ENCODE measurements at places on chromosomes 2 and 18.

DNA sequence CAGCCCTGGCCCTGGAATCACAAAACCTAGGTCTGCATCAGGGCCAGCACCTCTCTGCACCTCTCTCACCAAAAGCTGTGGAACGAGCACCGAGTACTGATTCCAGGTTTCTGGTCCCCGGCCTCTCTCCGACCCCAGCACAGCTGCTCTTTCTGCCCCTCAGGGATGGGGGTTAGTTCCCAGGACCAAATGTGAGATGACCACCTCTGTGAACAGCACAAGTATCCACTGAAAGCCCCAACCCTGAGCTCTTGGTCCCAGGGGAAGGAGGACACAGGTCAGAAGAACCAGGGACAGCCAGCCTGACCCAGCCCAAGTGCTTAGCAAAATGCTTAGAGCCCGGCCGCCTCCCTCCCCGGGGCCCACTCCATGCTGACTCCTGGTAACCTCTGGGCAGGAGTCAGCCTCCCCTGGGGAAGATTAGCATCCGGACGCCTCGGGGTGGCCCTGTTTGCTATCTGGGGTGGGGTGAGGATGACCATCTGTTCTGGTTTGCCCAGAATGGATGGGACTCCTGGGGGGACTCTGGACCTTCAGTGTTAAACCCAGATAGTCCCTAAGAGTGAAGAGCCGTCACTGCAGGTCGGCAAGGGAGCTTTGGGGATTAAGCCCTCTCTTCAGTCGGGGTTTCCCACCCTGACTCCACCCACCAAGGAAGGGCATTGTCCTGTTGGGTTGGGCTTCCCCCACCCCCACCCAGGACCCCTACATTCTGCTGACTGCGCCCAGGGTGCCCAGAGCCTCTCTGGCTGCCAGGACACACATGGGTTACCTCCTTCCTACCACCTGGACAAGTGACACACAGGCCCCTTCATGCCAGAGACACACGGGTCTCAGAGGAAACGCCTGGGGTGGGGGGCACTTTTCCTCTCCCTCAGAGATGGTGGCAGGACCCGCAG is 9.4 kb upstream of the GPR55 start:
- no peak for DNase-seq

GRCh38 chr18:35072616-35073015 is 31.4 kb downstream of the MAPRE2 start:
- no peak for DNase-seq

- DNase-seq = no peak
Measured at GRCh38 chr2:167136879-167137596, 248.8 kb downstream of the XIRP2 start.

DNA sequence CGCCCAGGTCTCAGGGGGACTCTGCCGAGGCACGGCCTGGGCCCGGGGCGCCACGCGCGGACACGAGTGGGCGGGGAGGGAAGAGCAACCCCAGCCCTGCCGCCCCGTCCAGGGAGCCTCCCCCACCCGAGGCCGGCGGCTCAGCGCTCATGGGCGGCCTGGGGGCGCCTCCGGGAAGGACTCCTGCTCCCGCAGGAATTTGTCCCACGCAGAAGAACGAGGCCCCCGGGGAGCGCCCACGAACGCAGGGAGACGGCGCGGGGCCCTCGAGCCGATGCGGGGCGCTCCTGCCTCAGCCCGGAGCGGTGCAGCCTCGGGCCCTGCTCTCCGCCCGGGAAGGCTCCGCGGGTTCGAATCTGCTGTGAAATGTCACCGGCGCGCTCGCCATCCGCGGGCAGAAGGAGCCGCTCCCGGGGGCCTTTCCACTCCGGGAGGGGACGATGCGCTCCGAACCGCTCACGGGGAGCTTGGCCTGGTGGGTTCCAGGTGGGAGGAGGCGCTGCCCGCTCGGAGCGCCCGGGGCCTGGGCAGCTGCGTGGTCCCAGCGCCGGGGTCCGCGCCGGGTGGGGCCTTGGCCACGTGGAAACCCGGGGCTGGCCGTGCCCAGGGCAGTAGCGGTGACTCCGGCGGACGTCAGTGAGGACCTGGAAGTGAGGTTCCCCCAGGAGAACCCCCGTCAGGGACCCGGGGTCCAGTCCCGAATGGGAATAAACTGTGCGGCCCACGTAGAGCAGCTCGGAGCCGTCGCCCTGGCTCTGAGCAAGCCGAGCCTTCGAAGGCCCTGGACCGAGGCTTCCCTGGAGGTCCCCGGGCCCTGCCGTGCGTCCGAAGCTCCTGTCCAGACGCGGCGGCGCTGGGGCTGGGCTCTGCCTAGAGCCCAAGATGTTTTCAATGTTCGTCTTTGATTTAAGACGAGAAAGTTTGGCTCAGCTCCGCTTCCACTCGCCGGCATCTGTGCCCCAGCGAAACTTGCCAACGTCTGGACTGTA is 41.4 kb upstream of the CTDP1 start:
- DNase-seq = no peak

DNA sequence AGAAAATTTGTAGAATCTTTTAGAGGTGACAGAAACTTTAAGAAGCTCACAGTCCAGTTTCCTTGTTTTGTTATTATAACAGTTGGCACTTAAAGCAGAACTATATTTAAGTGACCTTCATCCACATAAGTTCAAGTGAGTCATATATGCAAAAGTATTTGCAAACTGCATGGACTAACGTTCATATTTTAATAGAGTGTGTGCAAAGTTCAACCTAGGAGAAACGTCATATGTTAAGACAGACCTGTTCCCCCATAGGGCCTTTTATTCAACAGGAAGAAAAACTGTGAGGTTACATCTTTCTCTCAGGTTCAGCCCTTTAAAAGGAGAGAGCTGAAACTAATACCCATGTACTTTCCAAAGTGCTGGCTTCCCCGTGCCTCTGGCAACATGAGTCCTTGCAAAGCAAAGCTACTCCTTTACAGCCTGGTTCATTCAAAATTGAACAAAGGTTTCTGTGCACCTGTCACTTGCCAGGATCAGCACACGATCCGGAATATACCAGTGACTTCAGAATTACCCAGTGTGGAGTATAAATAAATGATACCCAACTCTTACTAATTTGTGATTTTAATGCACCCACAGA is 280.0 kb upstream of the RAB12 start:
- DNase-seq = no peak

DNA sequence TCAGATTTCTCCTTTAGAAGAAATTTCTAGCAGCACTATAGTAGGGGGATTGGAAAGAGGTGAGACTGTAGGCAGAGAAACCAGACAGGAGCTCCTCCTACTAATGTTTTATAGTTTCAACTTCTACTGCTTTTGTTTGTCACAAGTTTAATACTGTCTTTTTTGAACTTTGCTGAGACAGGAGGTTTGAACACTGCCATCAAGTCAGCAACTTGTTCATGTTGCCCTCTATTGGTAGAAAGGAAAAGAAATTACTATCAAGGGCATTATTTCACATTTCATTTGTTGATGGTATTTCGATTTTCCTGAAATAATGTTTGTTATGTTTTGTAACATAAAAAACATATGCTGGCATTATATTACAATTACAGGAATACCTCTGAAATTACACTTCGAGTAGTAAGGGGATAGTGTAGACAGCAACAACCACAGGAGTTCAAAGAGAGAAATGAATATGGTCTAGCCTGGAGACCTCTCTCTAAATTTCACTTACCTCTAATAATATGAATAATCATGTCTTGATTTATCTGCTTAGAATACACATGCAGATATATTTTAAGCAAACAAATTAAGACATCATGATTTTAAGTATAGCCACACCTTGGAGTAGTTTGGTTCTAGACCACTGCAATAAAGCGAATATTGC is 12.4 kb upstream of the CCDC88A start:
- DNase-seq = no peak

DNA sequence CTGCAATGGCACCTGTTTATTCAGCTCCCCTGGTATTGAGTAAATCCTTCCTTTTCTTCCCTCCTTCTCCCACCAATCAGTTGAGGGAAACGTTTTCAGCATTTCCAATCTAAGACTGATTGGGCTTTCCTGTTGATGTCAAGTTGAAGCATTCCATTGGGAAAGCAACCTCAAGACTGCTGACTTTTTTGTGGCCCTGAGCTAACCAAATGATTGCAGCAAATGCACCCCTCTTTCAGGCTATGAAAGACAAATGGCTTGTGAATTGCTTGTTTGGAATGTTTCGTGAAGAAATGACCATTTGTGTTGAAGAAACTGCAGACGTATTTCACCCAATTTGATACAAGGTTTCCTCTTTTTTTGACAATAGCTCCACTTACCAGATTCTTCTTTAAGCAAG is 303.5 kb downstream of the EPHA4 start:
- DNase-seq = no peak

DNA sequence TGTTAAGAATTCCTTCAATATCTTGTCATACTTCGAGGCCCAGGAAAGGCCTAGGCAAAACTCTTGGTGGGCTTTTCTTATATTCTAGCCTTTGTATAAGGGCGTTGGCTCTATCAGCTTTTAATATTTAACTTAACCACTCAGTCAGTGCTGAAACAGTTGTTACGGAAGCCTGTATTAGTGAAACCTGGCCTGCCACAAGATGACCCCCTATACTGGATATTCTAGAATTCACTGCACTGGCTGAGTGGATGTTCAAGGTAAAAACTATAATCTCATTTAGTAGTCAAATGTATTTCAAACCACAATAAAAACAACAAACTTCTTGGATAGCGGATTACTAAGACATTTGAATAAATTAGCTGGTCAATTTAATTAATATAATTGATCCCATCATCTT is 91.7 kb upstream of the HNMT start:
- no peak for DNase-seq
